ENCODE measurements at places on chromosomes 12 and 14.

- no peak for DNase-seq
Observed at GRCh38 chr14:95523815-95524448, 7.5 kb upstream of the SYNE3 start.

- DNase-seq, result no peak
Observed at GRCh38 chr12:105674871-105675699, 344.6 kb downstream of the C12orf75 start.

DNA sequence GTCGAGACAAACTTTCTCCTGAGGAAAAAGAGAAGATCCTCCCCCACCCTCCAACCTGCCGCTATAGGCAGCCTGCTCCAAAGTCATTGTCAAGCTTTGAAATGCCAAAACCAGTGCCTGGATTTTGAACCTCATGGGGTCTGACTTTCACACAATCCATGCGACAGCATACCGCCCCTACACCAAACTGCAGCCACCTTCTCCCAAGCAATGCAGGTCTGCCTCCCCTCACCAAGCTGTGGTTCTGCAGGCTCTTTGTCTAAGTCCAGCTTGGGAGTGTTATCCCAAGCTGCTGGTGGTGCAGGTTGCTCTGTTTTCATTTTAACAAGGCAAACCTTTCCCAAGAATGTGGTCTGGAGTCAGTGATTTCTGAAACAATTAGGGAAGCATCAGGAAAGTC lies 12.4 kb downstream of the TBX5 start:
- DNase-seq, result no peak

DNA sequence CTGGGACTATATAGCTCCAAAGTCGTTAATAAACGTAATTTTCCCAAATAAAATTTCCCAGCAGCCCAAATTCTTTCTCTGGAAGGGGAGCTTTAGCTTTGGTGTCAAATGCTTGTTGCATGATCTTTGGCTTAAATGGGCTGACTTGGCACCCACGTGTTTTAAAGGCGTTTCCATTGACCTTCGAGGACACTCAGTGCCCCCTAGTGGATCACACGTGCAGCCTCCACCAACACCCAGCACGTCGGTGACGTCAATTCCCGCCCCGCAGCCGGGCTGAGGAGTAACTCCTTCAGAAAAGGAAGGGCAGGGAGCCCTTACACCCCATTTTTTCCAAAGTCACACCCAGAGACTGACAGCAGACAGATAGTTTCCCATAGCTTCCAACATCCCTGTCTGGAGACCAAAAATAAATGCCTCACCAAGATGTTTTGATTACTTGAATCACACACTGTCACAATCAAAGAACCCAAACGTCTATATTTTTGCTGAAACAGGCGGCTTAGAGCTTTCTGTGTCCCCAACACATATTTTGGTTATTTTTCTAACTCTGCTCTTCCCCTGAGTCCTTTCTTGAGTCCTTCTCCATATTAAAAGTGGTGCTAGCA lies 707.9 kb downstream of the AACS start:
- DNase-seq, result peak; percentile 39

DNA sequence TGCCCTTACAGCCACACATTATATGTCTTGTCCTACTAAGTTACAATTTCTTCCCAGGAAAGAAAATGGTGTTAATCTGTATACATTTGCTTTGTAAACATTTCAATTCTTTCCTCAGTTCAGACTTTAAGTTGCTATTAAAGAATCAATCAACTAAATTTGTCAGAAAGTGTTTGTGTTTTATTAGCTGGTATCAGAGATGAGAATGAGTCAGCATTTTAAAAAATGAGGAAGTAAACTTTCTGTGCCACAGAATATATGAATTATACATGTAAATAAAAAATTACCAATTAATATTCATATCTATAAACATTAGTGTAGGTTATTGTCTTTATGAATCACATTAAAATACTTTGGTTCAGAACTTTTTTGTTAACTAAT lies 82.0 kb downstream of the LMO3 start:
- no peak for DNase-seq

GRCh38 chr12:68529869-68530268 lies 80.8 kb upstream of the RAP1B start:
- DNase-seq, result no peak

DNA sequence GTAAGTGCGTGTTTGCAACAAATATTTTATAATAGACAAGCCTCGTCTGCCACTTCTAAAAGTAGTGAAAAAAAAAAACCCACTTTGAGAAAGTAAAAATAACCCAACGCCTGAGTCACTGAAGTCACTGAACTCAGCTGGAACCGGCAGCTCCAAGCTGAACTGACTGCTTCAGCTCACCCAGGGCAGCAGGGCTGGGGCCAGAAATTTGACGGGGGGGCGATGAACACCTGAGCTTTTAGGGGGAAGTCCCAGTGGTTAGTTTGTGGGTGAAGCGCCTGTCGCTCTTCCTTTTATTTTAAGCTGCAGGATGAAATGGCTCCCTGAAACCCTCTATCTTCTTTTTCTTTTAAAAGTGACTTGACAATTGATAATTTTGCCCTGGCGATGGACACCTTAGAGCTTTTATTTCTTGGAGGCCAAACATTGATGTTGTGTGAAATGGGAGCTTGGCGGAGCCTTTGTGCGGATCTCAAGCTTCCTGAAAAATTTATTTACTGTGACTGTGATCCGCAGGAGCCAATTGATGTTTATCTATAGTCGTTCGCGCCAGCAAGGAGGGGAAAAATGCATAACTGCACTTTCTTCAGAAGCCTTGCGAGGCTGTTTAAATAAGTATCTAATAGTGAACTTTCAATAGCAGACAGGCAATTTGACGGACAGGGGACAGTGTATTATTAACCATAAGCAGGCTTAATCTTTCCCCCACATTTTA lies 173.2 kb upstream of the MYL2 start:
- DNase-seq, result no peak

DNA sequence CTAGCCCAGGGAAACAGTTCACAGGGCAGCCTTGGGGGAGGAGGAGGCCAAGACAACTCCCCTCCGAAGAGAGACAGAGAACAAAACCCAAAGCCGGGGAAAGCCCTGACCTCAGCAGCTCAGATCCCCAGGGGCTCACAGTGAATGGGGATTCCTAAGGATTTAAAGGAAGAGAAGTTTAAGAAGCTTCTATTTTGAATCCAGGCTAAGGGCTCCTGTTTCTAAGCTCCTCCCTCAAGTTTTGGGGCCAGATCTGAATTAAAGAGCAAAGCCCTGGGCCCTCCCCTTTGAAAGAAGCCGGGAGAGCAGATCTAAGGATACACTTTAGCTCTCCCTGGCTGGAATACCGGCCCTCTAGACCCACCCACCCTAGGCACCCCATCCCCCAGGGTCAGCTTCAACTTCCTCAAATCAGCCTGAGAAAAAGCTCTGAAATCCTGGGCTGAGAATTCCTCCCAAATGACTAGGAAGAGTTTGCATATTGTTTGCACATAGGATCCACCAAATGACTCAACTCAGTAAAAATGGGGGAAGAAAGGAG lies 3.9 kb downstream of the KDM2B start:
- DNase-seq, result peak; percentile 93

DNA sequence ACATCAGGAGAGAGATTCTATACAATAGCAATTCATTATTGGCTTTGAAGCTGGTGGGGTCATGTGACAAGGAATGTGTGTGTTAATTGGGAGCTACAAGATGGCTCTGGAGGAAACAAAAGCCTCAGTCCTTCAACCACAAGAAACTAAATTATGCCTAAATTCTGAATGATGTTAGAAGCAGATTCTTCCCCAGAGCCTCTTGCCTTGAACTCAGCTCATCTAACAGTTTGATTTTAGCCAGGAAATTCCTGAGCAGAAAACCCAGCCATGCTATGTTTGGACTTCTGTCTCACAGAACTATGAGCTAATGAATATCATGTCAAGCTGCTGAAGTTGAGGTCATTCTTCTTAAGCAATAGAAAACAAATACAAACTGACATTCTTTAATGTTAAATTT lies 274.7 kb downstream of the SLC6A15 start:
- DNase-seq, result no peak

DNA sequence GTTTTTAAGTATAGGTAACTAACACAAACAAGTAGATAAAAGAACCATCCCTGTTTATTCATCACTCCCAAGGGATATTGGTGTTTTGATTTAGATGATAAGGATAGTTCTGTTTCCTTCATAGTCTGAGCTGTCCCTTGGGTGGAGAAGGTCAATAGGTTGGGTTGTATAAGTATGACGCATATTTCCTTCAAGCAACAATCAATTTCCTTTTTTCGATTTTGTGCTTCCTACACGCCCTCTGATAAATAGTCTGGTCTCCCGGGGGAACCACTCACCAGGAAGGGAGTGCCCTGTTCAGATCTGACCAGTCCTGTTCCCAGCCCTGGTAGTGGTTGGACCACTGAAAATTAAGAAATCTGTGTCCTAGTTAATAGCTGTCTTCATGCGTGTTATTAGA lies 378.8 kb upstream of the FAR2 start:
- no peak for DNase-seq

DNA sequence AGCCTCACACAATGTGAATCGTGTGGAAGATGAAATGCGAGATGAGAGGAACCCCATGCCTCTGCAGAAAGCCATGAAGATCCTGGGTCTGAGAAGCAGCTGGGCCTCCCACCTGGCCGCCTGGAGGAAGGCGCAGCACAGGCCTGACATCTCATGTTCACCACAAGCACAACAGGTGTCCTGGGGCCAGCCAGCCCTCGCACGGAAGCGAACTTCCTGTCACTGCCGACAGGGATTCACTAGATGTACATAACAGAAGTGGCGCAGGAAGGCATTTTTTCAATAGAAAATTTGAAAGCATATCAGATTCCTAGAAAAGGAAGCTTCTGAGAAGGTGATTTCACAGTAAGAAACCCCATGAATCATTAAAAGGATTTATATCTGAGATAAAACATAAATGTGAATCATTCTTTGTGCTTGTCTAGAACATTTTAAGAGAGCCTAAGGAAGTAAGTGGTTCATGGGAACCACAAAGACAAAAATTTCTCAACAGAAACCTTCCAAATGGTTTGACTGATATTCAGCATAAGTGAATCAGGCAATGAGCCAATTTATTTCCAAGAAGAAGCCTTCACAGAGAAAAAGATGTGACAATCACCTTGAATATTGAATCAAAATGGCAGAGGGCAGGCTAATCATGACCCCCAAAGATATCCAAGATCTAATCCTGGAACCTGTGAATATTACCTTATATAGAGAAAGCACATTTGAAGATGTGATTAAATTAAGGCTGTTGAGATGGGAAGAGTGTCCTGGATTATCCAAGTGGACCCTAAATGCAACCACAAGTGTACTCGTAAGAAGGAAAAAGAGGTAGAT lies 311.9 kb downstream of the DUSP6 start:
- no peak for DNase-seq

- DNase-seq, result peak; percentile 36
Observed at GRCh38 chr14:75246546-75247285, 31.9 kb upstream of the FOS start.

DNA sequence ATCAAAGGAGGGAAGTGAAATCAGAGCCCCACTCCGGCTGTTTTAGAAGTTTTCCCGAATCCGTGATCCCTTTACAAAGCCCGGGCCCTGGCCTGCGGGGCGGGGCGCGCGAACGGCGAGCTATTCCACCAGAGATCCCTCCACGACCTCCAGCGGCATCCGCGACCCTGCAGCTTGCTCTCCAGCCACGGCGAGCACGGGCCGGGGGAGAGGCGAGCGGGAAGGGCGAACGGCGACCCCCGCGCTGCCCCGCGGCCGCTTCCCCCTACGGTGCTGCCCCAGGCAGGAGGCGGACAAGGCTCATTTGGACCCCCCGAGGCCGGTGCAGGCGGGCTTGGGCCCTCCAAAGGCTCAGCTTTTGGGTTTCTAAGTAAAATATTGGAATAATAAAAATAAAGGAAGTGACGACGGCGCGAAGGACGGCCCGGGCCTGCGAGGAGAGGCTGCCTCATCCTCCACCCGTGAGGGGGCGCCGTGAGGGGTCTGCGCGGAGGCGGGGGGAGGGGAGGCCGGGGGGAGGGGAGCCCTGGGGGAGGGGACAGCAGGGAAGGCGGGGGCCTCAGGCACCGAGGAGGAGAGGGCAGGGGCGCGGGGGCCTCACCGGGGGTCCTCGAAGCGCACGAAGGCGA lies 613 bp downstream of the SRSF9 start:
- no peak for DNase-seq

DNA sequence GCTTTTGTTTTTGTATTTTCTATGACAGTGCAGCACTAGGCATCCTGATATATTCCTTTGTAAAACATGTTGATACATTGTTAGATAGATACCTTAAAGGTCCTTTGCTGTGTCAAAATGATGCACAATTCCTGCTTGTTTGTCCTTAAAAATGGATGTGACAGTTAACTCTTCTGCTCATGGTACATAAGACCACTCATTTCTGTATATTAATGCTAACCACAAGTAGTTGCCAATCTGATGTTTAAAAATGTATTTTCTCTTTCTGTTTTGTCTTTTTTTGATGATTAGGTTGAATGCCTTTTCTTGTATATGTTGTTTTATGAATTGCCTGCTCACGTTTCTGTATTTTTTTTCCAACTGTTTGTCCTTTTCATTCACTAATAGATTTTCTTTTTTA lies 35.1 kb downstream of the ATF7IP start:
- no peak for DNase-seq

- no peak for DNase-seq
Observed at GRCh38 chr14:95756751-95757150, 42.8 kb upstream of the TCL1A start.

DNA sequence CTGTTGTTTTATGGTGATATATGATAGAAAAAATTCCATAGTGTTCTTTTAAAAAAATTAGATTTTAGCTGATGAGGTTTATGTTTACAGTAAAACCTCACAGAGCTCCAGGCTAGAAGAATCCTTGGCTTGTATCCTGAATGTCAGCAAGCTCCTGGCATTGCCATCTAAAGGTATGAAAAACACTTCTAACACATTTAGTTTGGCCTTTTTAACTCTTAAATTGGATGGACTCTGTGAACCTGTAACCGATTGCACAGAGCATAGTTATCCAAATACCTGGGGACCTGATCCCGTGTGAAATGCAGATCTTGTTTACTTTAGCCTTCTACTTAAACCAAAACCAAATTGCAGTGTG lies 241.1 kb upstream of the DCN start:
- no peak for DNase-seq

DNA sequence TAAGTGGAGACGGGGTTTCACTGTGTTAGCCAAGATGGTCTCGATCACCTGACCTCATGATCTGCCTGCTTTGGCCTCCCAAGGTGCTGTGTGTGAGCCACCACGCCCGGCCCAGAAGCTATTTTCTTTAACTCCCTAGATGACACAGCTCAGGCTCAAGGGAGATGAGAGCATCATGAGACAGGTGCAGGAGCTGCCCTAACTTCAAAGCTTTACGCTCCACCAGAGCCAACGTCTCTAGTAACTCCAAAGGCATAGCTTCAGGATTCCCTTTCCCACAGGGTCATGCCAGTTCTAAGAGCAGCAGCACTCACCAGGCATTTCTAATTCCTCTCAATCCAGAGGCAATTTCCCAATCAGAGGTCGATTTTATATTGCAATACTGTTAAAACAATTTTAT lies 21.0 kb downstream of the NDUFA12 start:
- no peak for DNase-seq

- no peak for DNase-seq
Observed at GRCh38 chr14:104389326-104390220, 190.0 kb upstream of the C14orf180 start.
